T-helper 9 cell (primary cell): ENCODE measurements at places on chromosomes 2 and 18.

GRCh38 chr2:74413001-74413698, 8.3 kb downstream of the C2orf81 start:
- DNase-seq = no peak

GRCh38 chr2:73238149-73238548, 4.0 kb downstream of the CCT7 start:
- DNase-seq = no peak

- no peak for DNase-seq
Measured at GRCh38 chr18:46364048-46364447, 259.9 kb downstream of the HAUS1 start.

DNA sequence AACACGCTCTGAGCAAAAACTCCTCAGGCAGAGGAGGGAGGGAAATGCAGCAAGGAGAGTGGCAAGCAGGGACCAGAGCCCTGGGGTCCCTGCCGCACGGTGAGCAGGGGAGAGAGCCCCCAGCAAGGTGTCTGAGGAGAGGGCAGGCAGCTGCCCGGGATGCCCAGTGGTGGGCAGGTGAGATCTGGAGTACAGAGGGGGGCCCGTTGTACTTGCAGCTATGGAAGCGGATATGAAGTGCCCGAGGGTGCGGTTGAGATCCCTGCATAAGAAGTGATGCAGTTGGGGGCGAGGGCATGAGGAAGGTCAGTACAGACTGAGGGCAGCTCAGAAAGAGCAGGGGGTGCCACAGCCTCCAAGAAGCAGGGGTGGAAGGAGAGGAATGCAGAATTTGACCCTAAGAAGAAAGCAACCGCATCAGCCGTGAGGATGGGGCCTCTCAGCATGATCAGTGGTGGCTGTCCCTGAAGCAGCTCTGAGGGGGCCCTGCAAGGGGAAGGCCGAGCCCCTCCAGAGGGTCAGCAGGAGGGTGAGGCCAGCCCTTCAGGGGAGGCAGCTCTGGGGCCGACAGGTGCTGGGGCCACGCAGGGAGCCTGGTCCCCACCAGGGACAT, 29.4 kb downstream of the MTERF4 start:
- no peak for DNase-seq

GRCh38 chr18:59660786-59661743, 36.2 kb downstream of the CCBE1 start:
- DNase-seq = no peak
